ENCODE measurements at places on chromosomes 6 and 20.

- no peak for DNase-seq
Measured at GRCh38 chr6:7050004-7050403, 57.8 kb upstream of the RREB1 start.

GRCh38 chr6:43367245-43367984 is 2.0 kb downstream of the ZNF318 start:
- no peak for DNase-seq

- DNase-seq, result no peak
Measured at GRCh38 chr6:53767941-53768340, 26.9 kb upstream of the LRRC1 start.

DNA sequence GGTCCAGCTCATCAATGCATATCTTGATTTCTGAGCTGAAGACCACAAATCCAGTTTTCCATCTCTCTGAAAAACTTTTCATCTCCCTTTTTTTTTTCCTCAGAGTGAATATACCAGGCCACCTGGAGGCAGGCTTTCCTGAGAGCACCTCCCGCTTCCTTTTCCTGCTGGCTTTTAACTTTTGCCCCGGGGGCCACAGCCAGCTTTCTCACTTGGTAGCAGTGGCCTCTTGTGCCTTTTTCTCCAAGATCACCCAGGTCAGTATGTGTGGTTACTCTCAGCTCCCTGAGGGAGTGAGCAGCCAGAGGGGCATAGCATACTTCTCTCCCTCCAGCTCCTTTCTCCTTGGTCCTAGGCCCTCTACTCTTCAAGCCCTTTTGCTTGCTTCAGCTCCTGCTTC is at the start of gene BTN1A1:
Gene BTN1A1, plus strand, starts transcription at position 202 of the 400 bp plus-strand sequence. CDS start 984 bp downstream, outside the sequence.
- no peak for DNase-seq

Data from neuronal stem cell (in vitro differentiated cells).